ENCODE measurements at places on chromosomes 12 and 14.

- DNase-seq, result no peak
These were observed 31.4 kb downstream of the TPH2 start for GRCh38 chr12:71970031-71970430.

GRCh38 chr14:90305176-90305601 is 26.6 kb downstream of the NRDE2 start:
- no peak for DNase-seq

GRCh38 chr12:132326646-132327045 is 2.7 kb downstream of the GALNT9 start:
- no peak for DNase-seq

GRCh38 chr14:76306131-76306530 is 69.8 kb upstream of the ESRRB start:
- no peak for DNase-seq

GRCh38 chr12:120376009-120376408 is 7.0 kb upstream of the MSI1 start:
- no peak for DNase-seq

- no peak for DNase-seq
These were observed 15.8 kb downstream of the TSPAN8 start for GRCh38 chr12:71142016-71142415.

- DNase-seq, result no peak
These were observed 16.9 kb downstream of the CCDC88C start for GRCh38 chr14:91400696-91401095.

GRCh38 chr12:106235770-106236169 is 12.1 kb downstream of the CKAP4 start:
- DNase-seq, result no peak

- no peak for DNase-seq
These were observed 91.6 kb upstream of the PTPRQ start for GRCh38 chr12:80352474-80352873.

DNA sequence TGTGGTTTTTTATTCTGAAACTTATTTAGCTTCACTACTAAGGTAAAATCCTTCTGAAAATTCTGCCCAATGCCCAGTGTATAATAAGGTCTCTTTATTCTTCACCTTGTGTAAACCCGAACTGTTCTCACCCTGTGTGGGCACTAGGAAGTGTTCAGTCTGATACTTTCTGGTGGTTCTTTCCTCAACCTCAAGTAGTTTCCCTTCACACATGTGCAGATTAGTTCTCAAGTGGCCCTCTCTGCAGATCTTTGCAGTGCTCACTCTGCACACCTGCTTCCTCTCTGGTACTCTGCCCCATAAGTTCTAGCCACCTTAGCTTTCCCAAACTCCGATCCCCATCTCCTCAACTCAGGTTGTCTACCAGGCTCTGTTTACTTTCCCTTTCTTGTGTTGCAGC is 61.6 kb downstream of the RAD51B start:
- peak; percentile 7 for DNase-seq

DNA sequence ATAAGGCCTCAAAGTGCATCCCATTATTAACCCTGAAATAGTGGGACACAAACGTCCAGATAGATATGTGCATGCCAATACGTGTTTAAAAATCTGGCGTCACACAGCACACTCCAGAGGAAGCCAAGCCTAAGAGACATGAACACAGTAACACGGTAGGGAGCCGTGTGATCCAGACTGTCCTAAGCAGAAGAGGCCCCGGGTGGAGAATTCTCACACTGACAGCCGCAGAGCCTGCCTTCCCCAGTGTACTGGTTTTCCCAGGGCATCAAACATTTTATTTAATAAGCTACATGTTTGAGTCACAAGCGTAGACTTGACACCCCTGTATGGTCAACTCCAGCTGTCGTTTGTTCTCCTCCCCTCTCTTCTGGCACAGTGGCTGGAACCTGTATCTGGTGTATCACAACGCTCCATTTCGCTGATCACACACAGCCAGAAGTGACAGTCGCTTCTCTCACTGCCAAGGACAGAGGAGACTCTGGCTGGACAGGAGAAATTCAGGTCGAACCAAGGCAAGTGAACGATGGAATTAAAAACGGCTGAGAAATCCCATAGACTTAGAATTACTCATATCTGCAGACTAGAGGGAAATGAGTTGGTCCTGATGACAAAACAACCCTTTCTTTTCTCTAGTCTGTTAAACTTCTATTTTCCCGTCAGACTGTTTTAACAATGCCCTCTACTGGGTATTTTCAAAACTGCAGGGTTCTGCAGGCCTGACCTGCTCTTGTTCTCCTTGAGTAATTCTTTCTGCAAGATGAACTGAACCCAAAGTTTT is 359.9 kb downstream of the RGS6 start:
- DNase-seq, result peak; percentile 18

DNA sequence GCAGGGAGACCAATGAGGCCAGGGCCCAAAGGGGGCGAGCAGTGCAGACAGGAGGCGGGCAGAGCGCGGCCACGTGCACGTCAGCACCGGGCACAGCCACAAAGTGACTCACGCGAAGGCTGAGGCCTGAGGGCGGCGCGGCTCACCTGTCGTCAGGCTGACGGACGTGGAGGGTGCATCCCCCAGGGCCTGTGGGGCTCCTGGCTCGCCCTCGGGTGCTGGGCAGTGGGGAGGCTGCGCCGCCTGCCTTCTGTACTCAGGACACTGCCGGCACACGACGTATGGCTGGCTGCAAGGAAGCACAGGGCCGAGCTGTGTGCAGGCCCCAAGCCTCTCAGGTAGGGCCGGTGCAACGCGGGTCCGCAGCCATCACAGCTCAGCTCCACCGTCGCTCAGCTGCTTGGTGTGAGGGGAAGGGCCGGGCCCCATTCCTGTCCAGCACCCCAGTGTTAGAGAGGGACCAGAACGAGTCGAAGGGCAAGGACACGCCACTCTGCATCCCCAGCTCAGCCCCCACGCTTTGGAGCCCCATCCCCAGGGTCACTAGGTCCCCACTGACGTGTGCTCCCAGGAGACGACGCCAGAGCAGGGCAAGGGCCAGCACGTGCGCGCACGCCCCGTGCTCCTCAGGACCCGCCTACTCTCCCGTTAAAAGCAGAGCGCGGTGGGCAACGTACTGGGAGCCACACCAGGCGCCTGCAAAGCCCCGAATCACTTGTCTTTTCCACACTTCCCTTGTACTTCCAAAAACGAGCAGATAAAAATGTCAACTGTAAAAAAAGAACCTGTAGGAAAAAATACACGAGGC is 24.8 kb upstream of the GOLGA3 start:
- DNase-seq, result no peak

GRCh38 chr12:74317078-74317601 is 220.5 kb upstream of the ATXN7L3B start:
- DNase-seq, result no peak

GRCh38 chr12:104569346-104570173 is 112.8 kb downstream of the CHST11 start:
- DNase-seq, result peak; percentile 17

GRCh38 chr14:55699131-55700057 is 119.4 kb downstream of the KTN1 start:
- no peak for DNase-seq

DNA sequence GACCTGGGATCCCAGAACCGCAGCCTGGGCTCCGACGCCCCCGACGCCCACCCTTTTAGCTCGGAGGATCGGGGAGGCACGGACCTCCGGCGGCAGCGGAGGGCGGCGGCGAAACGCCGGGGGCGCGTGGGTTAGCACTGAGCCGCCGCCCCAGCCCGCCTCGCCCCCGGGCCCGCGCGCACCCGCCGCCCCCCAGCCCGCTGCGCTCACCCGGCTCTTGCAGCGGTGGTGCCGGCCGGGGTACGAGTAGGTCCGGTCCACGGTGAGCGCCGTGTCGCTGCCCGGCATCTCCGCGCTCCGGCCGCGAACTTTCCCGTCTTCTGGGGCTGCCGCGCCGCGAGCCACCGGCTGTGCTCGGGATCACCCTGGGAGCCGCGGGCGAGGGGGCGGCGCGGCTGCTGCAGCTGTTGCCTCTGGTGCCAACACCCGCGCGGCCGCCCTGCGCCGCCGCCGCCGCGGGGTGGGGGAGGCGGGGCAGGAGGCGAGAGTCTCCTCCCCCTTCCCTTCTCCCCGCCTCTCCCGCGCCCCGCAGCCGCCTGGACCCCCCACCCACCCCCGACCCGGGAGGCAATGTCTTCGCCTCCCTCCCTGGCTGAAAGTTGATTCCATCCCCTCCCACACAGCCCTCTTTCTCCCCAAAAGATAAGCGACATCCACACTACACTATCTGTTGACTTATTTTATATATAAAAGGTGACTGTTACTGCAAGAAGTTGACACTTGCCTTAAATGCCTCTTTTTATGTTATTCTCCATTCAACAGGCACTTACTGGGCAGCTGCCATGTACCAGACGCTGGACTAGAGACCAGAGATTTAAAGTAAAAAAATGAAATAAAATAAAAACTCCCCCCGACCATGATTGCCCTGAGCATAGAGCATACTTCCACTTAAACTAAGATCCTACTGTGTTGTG is at the start of gene TMCC3:
Gene TMCC3, minus strand, starts transcription at position 415 of the 914 bp plus-strand sequence. Its CDS starts 127 bp downstream, at position 288.
- DNase-seq, result no peak

- DNase-seq, result no peak
These were observed 92.5 kb downstream of the DPF3 start for GRCh38 chr14:72801381-72801812.

DNA sequence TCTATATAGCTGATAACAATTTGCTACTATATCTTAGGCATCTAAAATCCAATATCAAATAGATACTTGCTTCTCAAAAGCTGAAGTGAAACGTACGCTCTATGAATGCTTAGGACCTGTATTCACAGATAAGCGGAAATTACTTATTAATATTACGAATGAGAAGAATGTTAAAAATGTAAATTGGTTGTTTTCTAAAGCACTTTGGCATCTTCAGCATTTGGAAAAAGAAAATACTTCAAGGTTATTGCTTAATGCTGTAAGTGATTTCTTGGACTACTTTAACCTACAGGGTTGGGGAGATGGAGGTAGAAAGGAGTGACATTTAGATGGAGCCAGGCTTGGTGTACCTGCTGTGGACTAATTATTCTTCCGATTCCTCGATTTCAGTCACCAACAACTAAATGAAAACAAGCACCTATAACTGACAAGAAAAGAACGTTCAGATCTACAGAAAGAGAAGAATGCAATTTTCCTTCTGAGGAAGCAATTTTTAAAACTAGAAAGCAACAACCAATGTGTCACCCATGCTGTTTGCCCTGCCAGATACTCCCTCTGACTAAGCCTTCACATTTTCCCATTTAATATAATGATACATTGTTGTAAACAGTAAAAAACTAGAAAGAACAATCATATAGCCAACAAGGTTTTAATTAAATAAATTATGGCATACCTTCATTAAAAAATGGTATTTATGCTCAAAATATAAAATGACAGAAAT is 49.3 kb downstream of the SLC25A21 start:
- no peak for DNase-seq

DNA sequence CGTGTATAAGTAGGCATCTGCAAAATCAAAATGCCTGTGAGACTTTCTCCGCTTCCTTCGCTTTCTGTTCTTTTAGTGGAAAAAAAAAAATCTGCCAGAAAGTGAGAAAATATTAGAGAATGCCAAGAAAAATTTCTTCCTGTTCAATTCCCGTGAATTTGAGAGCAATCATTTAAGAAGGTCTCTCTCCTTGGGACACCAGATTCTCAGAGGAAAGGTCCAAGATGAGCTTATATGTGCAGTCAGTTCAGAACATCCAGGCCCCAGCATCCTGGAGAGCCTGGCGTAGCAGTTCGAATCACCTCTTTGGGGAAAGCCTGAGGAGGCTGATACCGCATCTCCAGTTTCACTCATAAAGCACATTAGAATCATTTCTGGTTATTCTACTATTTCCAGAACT is 912.8 kb downstream of the GALC start:
- no peak for DNase-seq

DNA sequence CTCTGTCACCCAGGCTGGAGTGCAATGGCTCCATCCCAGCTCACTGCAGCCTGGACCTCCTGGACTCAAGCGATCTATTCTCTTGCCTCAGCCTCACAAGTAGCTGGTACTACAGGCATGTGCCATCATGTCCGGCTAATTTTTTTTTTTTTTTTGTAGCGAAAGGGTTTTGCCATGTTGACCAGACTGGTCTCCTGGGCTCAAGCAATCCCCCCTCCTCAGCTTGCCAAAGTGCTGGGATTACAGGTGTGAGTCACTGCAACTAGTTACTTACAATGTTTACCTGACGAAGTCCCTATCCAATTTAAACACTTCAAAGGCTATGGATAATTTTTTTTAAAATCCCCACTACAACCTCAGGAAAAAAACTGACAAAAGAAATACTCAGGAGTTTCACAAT is 1.8 kb downstream of the KRR1 start:
- DNase-seq, result no peak

DNA sequence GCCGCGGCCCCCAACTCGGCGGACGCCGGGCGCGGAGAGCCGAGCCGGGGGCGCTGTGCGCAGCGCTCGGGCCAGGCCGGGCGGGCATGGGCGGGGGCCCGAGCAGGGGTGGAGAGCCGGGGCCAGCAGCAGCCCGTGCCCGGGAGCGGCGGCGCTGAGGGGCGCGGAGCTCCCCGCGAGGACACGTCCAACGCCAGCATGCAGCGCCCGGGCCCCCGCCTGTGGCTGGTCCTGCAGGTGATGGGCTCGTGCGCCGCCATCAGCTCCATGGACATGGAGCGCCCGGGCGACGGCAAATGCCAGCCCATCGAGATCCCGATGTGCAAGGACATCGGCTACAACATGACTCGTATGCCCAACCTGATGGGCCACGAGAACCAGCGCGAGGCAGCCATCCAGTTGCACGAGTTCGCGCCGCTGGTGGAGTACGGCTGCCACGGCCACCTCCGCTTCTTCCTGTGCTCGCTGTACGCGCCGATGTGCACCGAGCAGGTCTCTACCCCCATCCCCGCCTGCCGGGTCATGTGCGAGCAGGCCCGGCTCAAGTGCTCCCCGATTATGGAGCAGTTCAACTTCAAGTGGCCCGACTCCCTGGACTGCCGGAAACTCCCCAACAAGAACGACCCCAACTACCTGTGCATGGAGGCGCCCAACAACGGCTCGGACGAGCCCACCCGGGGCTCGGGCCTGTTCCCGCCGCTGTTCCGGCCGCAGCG is 639 bp downstream of the FZD10 start:
- DNase-seq, result no peak

DNA sequence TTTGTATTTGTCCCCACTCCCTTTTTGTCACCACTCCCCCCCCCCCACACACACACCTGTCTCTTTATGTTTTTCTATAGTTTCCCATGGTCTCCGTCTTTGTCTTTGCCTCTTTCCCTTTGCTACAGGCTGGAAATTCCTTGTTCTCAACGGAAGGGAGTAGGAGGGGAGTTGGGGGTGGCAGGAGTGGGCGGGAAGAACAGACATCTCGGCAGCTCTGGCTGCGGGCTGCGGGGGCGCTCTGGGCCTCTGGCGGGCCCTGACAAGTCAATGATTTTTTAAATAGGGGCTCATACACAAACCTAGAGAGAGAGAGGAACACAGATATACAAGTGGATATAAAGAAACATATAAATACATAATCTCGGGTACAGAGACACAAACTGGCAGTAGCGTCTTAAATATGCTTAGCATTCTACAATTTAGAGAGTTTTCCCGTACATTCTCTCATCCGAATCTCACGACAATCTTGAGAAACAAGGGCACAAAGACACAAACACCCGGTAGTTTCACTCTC is 2.4 kb upstream of the NAB2 start:
- DNase-seq, result peak; percentile 68
